ENCODE measurements at places on chromosomes 3 and 15.
A peak's percentile ranks its signal among the peaks of the same experiment; 100 is the strongest.

DNA sequence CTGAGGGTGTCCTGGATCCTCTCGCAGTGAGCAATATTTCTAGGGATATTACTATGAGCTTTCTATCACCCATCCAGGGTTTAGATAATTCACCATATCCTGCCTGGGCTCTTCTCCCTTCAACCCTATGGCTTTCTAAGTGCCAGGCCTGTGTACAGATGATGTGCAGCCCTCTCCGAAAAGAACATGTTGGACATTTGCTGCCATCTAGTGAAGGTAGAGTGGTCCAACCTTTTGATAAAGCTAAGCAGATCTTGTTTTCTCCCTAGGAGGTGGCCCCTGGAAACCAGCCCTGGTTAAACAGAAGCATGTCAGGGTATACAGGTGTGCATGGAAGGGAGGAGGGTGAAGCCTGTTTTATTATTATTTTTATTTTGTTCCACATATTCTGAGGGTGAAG is 27.9 kb upstream of the SCN10A start:
- DNase-seq: no peak

DNA sequence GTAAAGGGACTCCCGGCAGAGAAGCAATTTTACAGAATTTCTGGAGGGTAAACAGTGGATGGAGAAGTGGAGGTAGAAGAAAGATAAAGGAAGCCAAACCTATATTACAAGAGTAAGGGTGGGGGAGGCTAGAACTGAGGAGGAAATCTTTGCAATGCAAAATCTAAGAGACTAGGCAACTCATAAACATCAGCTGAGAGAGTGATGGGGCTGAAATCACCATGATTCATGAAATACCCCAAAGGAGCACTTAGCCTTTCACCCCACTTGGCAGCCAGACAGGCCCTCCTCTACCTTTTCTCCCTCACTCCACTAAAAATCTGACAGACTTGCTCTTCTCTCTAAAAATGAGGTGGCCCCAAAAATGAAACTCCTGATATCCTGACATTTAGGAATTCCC is 19.5 kb upstream of the ZBTB38 start:
- no peak for DNase-seq

GRCh38 chr15:24008476-24008875 is 321.4 kb upstream of the NDN start:
- DNase-seq: no peak

GRCh38 chr15:38613085-38613484 is 48.5 kb upstream of the RASGRP1 start:
- DNase-seq: no peak

- no peak for DNase-seq
These were observed 35.4 kb upstream of the TMEM158 start for GRCh38 chr3:45261333-45262110.

- DNase-seq: no peak
These were observed 83.7 kb downstream of the ETV5 start for GRCh38 chr3:186025161-186025560.

DNA sequence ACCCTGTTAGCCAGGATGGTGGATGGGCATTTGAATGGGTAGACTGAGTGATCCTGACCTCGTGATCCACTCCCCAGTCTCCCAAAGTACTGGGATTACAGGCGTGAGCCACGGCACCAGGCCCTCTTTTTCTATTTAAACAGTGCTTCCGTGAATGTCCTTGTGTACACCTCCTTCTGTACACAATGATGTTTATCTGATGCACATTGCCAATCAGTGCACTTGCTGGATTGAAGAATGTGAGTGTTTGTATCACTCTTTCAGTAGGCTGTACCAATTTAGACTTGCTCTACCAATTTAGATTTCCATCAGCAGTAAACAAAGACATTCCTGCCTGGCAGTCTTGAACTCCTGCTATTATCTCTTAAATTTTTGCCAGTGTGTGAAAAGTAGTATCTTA is 8.9 kb upstream of the ZNF619 start:
- DNase-seq: no peak

GRCh38 chr3:149536429-149536828 is 61.9 kb downstream of the TM4SF4 start:
- DNase-seq: no peak

- DNase-seq: no peak
These were observed 60.3 kb downstream of the CTNNB1 start for GRCh38 chr3:41259449-41260062.

- no peak for DNase-seq
These were observed 4.8 kb downstream of the PAQR9 start for GRCh38 chr3:142958707-142959106.

DNA sequence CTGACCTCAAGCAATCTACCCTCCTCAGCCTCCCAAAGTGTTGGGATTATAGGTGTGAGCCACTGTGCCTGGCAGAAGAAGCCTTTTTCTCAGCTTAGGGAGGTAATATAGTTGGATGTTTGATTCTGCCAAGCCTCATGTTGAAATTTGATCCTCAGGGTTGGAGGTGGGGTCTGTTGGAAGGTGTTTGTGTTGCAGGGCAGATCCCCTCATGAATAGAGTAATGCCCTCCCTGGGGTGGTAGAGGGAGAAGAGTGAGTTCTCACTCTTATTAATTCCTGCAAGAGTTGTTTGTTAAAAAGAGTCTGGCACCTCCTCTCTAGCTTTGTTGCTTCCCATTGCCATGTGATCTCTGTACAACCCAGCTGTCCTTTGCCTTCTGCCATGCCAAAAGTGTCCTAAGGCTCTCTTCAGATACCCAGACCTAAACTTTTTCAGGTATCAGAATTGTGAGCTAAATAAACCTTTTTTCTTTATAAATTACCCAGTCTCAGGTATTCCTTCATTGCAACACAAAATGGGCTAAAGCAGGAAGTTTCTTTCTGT is 16.4 kb downstream of the NECTIN3 start:
- DNase-seq: no peak

DNA sequence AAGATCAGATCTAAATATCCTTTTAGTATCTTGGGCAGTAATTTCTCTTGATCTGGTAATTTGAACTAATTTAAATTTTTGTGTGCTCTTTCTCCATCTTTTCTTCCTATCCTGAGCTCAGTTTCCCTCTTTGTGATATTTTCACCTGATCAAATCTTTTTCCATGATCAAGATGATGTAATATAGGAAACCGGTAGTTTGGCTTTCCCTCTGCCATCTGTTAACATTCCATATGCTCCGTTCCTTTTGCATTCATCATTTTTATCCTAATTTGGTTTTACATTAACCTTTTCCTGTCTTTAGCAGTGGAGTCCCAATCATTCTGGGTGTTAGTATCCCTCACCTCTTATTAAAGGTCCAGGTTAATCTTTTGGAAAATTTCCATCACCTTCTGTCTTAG is 5.9 kb upstream of the ABHD6 start:
- no peak for DNase-seq

DNA sequence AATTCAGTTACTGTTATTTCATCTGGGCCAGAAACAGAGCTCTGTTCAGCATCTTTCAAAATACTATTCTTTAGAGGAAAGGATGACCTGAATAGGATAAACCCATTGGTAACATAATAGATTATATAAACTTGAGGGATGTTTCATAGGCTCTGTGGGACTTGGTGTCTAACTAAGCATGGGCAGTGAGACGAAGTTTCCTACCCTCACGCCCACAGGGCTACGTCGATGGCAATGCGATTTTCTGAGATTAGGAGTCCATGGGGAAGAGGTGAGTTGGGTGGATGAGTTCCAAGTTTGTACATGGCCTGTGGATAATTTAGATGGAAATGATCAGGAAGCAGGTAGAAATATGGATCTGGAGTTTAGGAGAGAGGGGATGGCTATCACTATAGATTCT is 115.2 kb upstream of the TBL1XR1 start:
- DNase-seq: no peak

DNA sequence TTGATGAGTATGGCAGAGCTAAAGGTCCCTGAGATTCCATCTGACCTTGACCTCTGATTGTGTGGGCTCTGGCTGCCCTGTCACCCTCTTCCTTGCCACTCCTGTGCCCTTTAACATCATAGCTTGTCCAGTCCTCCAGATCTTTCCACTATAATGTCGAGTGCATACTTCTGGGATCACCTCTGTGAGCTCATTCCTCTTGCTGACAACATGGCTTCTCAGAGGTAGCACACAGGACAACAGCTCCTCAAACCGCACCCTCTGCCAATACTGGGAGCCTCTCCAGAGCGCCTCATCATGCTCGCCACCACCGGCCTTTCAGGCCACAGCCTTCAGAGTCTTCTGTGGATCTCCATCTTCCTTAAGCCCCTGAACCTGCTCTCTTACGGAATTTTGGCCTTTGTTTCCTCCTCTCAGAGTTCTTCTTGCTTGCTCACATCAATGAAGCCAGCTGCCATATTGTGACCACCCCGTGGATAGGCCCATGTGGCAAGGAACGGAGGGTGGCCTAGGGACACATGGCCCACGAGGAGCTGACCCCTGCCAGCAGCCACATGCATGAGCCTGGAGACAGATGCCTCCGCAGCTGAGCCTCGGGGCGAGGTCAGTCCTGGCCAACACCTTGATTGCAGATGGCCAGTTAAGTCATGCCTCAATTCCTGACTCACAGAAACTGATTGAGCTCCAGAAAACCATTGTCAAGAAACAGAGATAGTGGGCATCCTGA is 31.1 kb downstream of the PLA2G4D start:
- no peak for DNase-seq

- DNase-seq: no peak
These were observed 541.7 kb upstream of the ZNF385D start for GRCh38 chr3:22292681-22293080.

GRCh38 chr3:185753354-185753753 is 71.5 kb downstream of the IGF2BP2 start:
- no peak for DNase-seq

GRCh38 chr15:59276225-59277178 is 69.9 kb downstream of the LDHAL6B start:
- no peak for DNase-seq

- DNase-seq: no peak
These were observed 333 bp upstream of the MTFMT start for GRCh38 chr15:65029736-65030208.

GRCh38 chr3:150296123-150296735 is 111.9 kb upstream of the TSC22D2 start:
- no peak for DNase-seq

DNA sequence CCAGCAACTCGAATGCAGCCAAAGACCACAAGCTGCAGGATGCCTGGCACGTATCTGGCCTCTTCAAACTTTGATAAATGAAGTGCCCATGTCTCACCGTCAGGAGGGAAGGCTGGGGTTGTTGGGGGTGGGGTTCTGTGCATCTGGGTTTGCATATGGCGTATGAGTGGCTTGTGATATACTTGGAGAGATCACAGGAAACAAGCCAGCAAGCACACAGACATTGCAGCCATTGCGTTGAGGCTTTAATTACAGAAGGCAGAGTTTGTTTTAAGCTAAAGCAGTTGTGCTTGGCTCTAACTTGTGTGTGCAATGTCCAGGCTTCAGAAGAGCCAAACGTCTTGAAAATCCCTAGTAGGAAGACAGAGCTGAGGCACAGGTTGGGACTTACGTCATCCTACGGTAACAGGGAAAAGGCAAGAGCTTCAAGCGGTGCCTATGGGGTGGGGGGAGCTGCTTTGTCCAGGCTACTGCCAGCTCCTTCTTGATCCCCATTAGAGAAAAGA is 109.2 kb downstream of the ASB7 start:
- DNase-seq: no peak

DNA sequence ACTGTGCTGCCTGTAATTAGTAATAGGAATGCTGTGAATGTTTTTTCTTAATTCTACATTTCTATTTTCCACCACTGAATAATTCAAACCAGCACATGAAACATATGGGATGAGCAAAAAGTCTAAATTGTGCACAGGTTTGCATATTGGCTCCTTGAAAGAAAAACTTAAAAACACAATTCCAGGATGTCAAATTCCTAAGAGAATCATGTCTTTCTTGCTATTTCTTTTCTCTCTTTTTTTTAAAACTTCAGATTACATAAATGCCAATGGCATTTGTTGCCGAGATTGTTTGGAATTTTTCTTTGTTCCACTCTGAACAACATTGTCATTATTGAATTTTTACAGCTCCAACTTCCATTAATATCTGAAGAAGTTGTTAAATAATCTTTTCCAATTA is 60.8 kb downstream of the VGLL3 start:
- no peak for DNase-seq

DNA sequence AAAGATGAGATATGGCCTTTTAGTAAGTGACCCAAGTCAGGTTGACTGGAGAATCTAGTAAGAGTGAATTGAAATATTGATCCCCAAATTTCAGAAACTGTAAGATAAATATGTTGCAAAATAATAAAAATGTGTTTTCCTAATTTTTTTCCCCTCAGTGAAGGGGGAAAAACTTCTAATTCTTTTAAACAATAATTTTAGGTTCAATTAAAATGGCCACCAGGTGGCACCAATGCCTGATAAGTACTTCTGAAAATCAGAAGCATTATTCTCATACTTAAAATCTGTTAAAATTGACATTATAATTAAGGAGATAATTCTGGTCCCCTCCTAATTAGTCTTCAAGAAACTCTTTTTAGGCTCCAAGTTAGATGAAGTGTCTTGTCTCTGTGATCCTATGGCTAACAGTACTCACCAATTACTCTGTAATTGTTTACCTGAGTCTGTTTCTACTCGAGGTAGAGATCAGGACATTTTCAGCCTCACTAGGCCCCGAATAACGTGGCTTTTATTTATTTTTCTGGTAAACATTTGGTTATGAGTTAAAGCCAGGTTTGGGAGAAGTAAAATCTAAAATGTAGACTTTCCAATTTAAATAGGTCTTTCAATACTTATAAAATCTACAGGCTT is 52.6 kb downstream of the NMD3 start:
- DNase-seq: peak; percentile 14

GRCh38 chr15:52067545-52067926 is 45.0 kb downstream of the BCL2L10 start:
- DNase-seq: no peak

GRCh38 chr3:15107075-15107947 is 8.4 kb upstream of the RBSN start:
- DNase-seq: no peak

DNA sequence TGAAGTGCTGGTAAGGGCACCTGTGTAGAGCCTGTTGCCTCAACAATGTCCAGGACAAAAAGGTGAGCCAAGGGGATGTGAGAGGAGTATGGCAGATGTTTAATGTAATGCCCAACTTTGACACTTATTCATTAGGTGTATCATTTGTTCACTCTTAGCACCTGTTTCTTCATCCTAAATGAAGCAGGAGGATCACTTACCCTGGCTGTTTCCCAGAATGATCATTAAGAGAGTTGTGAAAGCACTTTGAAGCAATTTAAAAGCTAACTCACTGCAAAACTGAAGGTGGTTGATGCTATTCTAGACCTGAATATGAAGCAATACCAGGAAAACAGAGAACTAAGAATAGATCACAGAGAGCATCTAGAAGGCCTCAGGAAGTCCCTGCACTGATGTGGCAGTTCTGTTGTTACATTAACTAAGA is 3.4 kb upstream of the HHLA2 start:
- no peak for DNase-seq

- no peak for DNase-seq
These were observed 180.5 kb downstream of the THSD4 start for GRCh38 chr15:71295603-71296314.

GRCh38 chr3:143951351-143951971 is 20.2 kb upstream of the DIPK2A start:
- peak; percentile 44 for DNase-seq
